ENCODE measurements at places on chromosomes 13 and 19.

DNA sequence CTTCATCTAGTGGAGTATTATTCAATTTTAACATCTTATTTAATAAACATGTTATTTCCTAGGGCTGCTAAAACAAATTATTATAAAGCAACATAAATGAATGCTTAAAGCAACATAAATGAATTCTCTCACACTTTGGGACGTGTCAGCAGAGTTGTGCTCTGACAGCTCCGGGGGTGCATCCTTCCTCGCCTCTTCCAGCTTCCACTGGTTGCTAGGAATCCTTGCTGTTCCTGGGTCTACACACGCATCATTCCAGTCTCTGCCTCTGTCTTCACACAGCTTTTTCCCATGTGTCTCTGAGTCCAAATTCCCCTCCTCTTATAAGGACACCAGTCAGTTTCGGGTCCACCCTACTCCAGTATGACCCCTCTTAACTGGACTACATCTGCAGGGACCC, 21.6 kb upstream of the SPATA13 start:
- no peak for DNase-seq

- peak; percentile 74 for DNase-seq
These were observed 42.0 kb upstream of the NFIC start for GRCh38 chr19:3324405-3324856.

- DNase-seq, result no peak
These were observed 116.6 kb downstream of the PCDH17 start for GRCh38 chr13:57748096-57748495.

DNA sequence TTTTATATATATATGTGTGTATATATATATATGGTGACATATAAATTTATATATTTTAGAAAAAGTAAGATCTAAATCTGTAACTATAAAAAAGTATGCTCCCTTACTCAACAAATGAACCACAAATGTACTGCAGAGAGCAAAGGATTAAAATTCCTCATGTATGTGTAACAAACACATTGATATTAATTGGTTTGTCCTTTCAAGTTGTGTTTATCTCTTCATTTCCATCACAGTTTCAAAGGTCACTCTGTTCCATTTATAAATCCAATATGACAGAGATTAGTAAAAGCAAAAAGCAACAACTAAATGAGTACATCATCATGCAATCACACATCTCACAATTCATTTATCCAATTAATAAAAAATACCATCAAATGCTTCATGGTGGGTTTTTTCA, 247.9 kb downstream of the DACH1 start:
- DNase-seq, result no peak

DNA sequence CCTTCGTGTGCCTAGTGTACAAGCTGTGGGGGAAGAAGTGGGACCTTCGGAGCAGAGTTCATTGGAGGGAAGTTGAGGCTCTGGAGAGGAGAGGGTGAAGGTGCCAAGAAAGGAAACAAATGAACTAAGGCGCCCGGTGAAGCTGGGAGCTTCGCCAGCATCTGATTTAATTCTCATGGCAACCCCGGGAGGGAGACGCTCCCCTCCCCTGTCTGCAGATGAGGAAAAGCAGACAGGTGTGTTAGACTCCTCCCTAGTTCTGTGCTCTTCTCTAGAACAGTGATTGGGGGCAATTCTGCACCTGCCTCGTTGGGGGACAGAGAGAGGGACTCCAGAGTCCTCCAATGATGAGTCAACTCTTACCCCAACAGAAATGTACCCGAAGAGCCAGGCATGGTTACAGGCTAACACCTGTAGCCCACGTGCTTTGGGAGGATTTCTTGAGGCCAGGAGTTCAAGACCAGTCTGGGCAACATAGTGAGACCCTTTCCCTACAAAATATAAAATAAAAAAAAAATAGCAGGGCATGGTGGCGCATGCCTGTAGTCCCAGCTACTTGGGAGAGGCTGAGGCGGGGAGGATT, 4.2 kb downstream of the SSC5D start:
- DNase-seq, result no peak

- DNase-seq, result no peak
These were observed 114.8 kb downstream of the KATNAL1 start for GRCh38 chr13:30192320-30193093.

GRCh38 chr13:89678466-89679121, 1668.9 kb upstream of the MIR17HG start:
- no peak for DNase-seq
